ENCODE measurements at places on chromosomes 3 and 15.

GRCh38 chr3:94937980-94938379, 875.1 kb downstream of the NSUN3 start:
- DNase-seq = no peak

DNA sequence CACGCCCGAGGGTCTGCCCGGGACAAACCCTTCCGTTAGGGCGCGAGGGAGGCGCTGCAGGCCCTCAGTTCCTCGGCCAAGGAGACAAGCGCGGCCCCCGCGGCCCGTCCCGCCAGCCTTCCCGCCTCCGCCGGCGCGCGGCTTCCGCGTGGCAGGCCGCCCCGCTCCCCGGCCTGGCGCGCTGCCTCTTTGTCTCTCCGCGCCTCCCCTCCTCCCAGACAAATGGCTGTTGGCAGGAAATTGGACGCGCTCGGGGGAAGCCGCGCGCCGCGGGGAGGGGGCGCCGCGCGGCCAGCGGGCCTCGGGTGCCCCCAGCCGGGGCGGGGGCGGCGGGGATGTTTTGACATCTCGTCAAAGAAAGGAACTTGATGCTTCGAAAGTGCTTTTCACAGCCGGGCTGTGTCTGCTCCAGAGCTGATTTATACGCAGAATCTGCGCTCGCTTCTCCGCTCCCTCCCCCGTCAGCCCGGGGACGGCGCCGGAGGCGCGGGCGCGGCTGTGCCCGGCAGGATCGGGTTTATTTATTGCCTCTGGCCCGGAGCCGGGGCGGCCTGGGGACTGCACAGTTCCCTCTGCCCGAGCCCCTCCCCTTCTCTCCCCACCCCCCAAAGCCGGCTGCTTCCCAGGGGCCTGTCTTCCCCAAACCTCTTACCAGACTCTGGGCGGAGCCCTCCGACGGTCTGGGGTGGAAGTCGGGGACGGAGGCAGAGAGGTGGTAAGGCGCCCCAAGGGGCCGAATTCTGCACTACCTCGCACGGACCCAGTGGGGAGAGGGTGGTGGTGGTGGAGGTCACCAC, 20.7 kb downstream of the SHF start:
- DNase-seq = peak; percentile 84

- DNase-seq = no peak
These were observed 75.3 kb downstream of the SYNPR start for GRCh38 chr3:63353383-63353782.

DNA sequence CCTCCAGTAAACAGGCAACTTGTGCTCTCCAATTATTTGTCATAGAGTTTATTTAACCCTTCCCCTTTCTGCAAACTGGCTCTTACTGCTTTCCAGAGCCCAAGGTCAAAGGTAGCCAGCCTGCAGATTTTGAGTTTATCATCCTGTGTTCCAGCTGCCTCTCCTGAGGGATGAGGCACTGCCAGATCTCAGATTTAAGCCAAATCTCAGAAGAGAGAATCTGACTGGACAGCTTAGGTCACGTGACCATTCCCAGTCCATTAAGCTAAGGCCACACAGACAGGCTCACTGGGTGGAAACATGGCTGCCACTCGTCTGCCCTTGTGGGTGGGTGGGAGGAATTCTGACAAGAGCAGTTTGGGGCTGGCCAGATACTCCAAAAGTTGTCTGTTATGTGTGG, 8.6 kb upstream of the SIAH2 start:
- DNase-seq = no peak

DNA sequence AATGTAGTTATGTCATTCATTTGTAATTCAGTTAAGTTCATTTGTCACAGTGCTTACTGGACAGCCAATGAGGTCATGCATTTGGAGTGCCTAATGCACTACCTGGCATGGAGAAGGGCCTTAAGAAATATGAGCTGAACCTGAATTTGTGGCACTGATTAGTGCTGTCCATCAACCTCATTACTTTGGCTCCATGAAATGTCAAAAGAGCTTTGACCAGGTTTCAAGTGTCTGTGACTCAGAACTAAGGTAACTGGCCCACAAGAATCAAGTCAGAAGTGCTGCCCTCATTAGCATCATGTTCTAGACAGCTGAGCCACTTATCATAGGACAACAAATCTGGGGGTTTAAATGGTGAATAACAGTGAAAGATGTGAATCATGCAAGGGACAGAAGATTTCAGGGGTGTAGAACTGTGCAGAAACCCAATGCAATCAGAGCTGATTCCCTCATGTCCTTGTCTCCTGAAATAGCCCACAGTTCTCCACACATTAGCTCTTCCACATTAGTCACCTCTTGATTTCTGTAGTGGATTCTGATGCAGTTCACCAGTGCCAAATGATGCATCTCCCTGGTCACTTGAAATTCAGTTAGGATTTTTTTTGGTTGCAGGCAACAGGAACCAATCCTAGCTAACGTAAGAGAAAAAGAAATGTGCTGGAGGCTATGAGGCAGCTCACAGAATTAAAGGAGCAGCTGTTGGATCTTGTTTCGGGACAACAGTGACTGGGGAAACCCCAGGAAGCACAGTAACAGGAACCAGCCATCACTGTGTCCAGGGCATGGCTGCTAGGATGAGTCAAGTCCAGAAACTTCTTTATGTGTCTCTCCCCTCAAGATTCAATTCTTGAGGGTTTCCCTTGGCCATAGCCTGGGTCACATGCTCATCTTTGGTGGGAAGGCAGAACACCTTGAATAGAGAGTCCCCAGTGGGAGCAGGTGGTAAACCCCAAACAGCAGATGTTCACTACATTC, 38.7 kb downstream of the CHST2 start:
- no peak for DNase-seq

DNA sequence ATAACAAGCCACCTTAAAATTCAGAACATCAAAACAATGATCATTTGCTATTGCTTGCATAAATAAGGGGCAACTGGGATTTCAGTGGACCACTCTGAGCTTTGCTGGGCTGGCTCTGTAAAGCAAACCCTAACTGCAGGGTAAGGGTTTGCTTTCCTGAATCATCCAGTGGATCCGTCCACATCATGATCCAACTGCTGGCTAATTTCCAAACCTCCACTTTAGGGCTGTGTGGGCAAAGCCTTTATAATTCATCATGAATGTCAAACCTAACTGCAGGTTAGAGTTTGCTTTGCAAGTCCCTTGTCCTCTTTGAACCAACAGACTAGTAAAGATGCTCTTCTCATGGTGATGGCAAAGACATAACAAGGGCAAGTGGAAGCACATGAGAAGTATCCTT, 76.1 kb downstream of the SYNPR start:
- no peak for DNase-seq

GRCh38 chr3:190385731-190386688, 2.0 kb upstream of the CLDN16 start:
- DNase-seq = no peak

GRCh38 chr3:51988286-51989146, 5.2 kb downstream of the ACY1 start:
- DNase-seq = no peak

- no peak for DNase-seq
These were observed 76.8 kb downstream of the BDH1 start for GRCh38 chr3:197478746-197479668.

GRCh38 chr15:40266828-40267304, 16.0 kb downstream of the ANKRD63 start:
- no peak for DNase-seq

DNA sequence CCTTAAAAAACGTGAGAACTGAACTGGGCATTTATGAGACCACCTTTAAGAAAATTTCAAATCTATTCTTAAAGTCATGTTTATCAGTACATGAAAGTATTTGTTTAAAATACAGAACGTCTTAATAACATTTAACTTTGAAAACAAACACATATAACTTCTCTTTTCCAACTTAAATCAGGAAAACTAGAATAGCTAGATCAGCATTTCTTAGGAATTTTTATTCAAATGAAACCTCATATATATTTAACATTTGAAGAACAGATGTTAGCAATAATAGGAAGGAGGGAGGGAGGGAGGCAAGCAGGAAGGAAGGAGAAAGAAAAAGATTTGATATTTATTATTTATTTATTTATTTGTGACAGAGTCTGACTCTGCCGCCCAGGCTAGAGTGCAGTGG, 120.2 kb downstream of the NR1I2 start:
- no peak for DNase-seq

GRCh38 chr15:22979238-22980188, 655 bp downstream of the CYFIP1 start:
- no peak for DNase-seq

GRCh38 chr3:137946356-137946973, 63.5 kb upstream of the CLDN18 start:
- no peak for DNase-seq

- no peak for DNase-seq
These were observed 116.3 kb downstream of the MEX3B start for GRCh38 chr15:81929557-81929956.

DNA sequence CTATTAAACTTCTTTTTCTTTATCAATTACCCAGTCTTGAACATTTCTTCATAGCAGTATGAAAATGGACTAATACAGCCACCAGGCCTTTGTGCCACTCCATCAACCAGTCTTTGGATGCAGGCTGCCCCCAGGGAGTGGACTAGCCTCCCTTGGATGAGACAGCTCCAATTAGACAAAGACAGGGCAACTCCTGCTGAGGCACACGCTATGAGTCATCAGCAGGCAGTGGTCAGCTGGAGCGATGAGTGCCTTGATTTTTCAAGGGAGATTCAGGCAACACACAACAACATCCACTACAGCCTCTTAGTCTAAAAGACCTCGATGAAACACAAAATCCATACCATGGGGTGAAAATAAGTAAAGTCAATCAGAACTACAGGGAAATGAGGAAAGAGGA, 160.1 kb downstream of the ARRDC4 start:
- DNase-seq = no peak

DNA sequence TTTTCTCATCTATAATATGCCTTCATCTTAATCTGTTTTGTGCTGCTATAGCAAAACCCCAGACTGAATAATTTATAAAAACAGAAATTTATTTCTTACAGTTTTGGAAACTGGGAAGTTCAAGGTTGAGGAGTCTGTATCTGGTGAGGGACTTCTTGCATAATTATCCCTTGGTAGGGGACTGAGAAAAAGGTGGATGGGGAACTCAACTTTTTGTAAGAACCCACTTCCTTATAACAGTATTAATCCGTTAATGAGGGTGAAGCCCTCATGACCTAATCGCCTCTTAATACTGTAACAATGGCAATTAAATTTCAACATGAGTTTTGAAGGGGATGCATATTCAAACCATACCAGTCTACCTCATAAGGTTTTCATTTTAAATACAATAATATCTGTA, 17.4 kb upstream of the MYH15 start:
- DNase-seq = no peak

DNA sequence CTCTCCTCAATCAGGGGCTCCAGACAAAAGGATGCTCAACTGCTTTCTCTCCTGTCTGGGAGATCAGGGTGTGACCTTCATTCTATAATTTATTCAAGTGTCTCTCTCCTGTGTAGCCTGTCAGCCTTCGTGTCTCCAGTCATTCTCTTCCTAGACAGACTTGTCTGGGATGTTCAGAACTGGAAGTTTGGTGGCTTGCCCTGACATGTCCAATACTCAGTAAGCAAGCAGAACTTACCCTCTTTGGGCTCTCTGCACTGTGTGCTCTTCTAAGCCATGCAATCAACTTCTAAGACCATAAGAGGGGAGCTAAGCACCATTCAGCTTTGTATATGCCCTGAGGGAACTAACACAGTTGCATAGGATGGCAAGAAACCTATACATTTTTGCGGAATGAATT, 14.1 kb downstream of the ACKR2 start:
- DNase-seq = no peak

DNA sequence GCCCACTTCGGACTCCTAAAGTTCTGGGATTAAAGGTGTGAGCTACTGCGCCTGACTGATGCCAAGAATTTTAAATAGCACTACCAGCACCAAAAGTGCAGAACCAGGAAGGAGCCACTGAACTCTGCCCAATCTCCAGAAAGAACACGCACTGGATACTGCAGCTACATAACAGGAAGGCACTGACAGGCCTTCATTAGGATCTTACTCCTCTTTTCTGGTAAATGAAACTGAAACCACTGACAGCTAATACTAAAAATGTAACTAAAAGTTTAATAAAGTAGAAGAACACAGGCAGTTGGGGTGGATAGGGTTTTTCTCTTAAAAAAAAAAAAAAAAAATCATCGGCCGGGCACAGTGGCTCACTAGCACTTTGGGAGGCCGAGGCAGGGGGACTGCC, 74.1 kb upstream of the CHRM5 start:
- DNase-seq = no peak

DNA sequence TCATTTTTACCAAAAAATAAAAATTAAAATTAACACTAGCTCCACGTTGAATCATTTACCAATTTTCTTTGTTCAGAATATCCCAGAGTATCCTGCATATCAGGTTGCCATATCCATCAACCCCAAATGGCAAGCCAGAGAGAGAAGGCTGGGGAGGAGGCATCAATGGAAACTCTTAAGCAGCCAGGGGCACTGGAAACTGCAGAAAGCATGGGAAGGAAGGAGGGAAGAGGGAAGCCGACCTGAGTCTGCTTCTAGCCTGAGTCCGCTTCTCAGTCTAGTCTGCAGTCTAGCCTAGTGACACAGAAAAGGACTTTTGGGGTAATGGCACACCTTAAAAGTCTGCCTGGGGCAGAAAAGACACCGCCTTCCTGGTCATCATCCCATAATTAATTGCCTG, 1.6 kb upstream of the MTHFS start:
- DNase-seq = no peak

DNA sequence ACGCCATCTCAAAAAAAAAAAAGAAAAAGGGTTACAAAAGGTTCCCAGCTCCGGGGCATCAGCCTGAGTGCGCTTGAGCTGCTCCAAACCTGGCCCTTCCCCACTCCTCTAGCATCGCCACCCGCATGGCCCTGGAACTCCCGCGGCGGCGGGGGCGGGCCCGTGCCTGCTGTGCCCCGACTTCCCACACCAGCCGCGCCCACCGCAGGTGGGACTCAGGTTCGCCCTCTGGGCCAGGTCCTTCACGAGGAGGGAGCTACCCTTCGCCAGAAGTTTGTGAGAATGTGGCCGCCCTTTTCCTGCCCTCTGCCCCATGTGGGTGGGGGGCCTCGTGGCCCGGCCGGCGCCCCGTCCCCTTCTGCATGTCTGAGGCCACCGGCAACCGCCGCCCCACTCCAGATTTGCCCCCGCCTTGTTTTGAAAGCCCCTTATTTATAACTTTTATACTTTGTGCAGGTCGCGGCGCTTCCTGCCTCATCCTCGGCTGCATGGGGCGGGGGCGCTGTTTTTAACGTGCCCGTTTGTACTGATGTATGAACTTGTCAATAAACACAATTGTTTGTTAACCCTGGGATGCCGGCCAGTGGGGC, 507 bp upstream of the JMJD7 start:
- DNase-seq = no peak

GRCh38 chr15:36903922-36904556, 196.3 kb downstream of the MEIS2 start:
- DNase-seq = no peak

DNA sequence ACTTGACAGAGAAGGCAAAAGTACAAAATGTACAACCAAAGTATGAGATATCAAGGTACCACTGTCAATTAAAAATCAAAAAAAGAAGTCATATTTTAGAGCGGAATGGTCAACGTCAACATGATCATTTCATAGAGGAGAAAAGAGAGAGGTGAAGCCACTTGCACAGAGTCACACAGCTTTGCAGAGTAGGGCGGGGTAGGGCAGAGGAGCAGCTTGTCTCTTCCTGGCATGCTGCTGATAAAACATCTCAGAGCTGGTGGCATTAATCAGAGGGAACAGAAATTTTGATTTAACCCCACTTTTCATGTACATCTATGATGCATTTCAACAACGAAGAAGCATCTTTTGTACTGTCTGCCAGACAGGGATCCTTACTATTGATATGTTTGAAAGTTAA, 5.2 kb upstream of the IGF1R start:
- no peak for DNase-seq
